ENCODE measurements at places on chromosomes 7 and 10.

DNA sequence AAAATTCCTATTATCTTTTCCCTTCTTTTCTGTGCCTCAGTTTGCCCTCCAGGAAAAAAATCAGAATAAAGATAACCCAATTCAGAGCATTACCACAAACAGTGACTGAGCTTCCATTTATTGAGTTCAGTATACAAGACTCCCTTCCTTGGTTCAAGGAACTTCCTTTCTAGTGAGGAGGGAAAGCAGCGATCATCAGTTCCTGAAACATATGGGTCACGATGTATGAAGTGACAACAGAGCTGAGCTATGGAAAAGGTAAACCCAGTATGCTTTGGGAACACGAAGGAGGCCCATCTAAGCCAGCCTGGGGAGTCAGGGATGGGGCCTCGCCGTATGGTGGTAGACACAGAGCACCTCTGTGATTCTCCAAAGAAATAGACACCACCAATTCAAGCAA is 15.8 kb downstream of the C10orf71 start:
- no peak for DNase-seq

DNA sequence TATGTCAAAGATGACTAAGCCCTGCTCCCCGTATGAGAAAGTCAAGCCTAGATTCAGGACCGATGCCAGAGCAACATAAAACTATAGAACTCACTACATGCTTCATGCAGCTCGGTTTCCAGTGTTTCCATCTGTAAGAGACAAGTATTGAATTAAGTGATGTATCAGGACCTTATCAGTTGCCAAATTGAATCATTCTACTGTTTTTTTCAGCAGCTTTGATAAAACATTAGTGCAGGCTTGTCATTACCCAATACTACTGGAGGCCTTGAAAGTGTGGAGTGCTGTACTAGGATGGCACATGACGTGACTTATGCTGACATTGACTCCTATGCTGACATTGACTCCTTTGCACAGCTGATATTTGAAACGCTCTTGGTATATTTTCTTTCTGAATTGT is 10.8 kb upstream of the NRP1 start:
- no peak for DNase-seq

- DNase-seq, result no peak
These were observed 472.6 kb upstream of the CNTNAP2 start for GRCh38 chr7:145643981-145644380.

- no peak for DNase-seq
These were observed 288.3 kb upstream of the HABP2 start for GRCh38 chr10:113264333-113265131.

DNA sequence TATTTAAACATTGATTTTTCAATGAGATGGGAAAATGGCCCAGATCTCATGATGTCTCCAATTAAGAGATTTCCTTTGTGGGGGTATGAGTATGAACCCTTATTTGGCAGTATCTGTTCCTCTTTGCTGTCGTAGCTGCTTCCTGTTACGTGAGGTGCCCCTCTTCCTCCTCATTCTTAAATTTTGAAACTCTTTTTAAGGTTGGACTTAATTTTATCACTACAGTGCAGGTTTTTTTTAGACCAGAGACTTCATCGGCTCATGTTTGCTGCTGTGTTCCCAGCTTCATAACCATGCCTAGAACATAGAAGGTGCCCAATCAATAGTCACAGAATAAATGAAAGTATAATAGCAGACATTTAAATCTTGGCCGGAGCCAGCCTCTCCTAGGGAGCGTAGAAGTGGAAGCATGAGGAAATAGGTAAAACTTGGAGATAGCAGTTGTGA is 2.4 kb downstream of the MIOS start:
- no peak for DNase-seq

- DNase-seq, result no peak
These were observed 7.1 kb upstream of the FAM107B start for GRCh38 chr10:14781763-14782162.

- DNase-seq, result no peak
These were observed 755.4 kb downstream of the KCNMA1 start for GRCh38 chr10:76882245-76882644.

DNA sequence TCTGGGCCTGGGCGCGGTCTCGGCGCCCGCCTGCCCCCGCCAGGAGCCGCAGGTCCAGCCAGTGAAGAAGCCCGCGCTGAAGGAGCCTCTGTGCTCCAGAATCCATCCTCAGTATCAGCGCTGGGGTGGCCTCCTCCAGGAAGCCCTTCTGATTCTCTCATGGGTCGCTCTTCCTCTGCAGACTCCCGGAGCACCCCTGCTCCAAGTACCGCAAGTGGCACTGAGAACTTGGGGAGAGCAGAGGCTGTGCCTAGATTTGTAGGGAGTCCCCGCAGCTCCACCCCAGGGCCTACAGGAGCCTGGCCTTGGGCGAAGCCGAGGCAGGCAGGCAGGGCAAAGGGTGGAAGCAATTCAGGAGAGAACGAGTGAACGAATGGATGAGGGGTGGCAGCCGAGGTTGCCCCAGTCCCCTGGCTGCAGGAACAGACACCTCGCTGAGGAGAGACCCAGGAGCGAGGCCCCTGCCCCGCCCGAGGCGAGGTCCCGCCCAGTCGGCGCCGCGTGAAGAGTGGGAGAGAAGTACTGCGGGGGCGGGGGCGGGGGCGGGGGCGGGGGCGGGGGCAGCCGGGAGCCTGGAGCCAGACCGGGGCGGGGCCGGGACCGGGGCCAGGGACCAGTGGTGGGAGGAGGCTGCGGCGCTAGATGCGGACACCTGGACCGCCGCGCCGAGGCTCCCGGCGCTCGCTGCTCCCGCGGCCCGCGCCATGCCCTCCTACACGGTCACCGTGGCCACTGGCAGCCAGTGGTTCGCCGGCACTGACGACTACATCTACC is at the start of gene ALOX5:
ALOX5 (plus strand) TSS at position 641 of the 774 bp plus-strand sequence; CDS start at position 705, 64 bp downstream.
- DNase-seq, result no peak

DNA sequence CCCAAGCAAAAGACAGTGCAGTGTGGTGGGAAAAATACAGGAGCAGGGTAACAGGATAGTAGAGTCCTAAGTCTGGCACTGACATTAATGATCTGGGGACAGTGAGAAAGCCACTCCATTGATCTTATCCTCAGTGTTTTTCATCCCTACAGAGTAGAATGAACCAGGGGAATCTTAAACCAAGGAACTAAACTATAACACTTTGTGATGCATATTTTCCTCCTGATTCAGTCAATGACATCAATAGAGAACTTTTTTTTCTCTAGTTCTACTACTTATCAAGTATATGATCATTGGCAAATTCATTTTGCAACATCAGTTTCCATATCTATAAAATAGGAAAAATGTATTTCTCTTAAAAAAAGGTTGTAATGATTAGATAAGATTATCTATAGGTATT is 151.1 kb downstream of the TMEM26 start:
- DNase-seq, result no peak

DNA sequence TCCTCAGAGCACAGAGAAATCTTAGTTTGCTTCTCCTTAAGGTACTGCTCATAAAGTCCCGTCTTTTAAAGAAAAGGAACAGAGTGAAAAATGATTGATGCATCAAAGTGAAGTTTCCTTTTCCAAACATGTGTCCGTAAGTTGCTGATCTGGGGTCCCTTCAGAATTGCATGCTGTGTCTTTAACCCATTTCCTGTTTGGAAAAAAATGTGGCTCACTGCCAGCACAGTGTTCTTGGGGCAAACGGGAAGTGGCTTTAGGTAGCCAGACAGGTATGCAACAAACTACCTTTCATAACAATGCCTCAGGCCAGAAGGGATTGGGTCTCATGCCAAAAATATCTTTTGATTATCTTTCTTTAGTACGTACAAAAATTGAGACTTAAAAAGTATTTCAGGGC is 50.9 kb downstream of the TFAM start:
- DNase-seq, result peak; percentile 5

GRCh38 chr7:36210291-36210922 is 57.4 kb downstream of the EEPD1 start:
- DNase-seq, result no peak

DNA sequence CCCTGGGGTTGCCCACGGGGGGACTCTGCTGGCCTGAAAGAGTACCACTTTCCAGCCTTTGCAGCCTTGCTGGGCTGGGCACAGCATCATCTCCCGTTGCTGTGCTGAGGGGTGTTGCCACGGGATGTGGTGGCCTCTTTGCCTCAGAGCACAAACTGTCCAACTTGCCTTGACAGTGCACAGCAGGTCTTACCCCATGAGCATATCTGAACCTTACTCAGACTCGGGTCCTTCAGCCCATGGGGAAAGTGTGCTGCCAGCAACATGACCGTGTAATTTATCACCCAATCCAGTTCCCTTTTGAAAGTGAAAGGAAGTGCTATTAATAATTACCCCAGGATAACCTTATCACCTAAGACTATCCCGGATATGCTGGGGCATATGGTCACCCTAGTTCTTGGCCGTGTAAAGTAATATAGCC is 46.8 kb downstream of the TBXAS1 start:
- no peak for DNase-seq

- DNase-seq, result no peak
These were observed 11.5 kb downstream of the POLR3A start for GRCh38 chr10:78017856-78018255.

GRCh38 chr7:148142660-148143248 is 447.8 kb upstream of the C7orf33 start:
- no peak for DNase-seq

- DNase-seq, result no peak
These were observed 261.5 kb downstream of the MALRD1 start for GRCh38 chr10:19310066-19310465.
